ENCODE measurements at places on chromosomes 13 and 19. TPM values are rescaled to one million over a fixed set of nuclear protein-coding genes. Genes with fewer than 3 reads are reported as not detected.

Gene MAMSTR
- total RNA-seq, result 0.56 TPM

Gene OR2Z1
- not detected for total RNA-seq

- DNase-seq, result no peak
Measured at GRCh38 chr19:57269515-57270250, 10.6 kb upstream of the ZNF460 start.

DNA sequence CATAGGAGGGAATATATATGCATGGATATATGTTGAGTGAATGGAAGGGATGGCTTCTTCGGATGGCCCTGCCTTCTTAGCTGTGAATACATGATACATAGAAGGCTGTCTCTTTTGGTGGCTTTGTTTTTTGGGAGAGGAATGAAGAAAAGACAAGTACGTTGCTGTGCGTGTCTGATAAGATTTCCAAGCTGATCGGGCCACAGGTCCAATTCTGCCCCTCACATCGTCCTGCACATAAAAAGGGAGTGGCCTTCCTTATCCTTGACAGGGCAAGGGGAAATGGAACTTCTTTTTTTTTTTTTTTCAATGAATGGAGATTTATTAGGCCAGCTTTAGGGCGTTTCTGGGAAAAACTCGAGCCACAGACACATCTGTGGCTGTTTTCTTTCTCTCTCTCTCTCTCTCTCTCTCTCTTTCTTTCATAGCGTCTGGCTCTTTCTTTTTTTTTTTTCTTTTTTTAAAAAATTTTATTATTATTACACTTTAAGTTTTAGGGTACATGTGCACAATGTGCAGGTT is 103.8 kb upstream of the SPATA13 start:
- no peak for DNase-seq

- no peak for DNase-seq
Measured at GRCh38 chr13:48165727-48166126, 67.3 kb upstream of the ITM2B start.

DNA sequence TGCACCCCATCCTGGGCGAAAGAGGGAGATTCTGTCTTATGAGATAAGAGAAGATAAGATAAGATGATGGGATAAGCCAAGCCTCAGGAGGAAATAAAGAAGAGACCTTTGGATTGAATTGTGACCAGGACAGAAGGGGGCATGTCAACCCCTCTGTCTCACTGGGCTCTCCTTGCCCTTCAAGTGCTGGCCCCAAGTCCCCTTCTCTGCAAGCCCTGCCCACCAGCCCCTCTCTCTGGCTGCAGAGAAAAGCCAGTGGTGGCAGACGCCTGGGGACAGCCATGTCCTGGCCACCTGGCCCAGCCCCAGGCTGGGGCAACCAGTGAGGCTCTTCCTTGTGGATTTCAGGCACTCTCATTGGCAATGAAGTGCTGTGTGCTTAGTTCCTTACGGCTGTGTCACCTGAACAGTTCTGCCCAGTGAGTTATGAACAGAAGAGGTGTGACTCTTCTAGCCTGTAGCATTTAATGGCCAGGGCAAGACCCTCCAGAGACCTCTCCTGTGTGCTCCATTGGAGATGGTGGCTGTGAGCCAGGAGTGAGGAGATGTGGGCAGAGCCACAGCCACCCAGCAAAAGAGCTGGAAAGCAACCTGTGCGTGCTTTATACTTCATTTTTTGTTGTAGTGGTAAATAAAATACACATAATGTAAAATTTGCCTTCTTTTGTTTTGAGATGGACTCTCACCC is 6.1 kb upstream of the BTBD2 start:
- DNase-seq, result no peak

GRCh38 chr19:51029718-51030117 is 3.3 kb upstream of the KLK11 start:
- no peak for DNase-seq

GRCh38 chr13:38430796-38431195 is 81.1 kb downstream of the UFM1 start:
- DNase-seq, result no peak

DNA sequence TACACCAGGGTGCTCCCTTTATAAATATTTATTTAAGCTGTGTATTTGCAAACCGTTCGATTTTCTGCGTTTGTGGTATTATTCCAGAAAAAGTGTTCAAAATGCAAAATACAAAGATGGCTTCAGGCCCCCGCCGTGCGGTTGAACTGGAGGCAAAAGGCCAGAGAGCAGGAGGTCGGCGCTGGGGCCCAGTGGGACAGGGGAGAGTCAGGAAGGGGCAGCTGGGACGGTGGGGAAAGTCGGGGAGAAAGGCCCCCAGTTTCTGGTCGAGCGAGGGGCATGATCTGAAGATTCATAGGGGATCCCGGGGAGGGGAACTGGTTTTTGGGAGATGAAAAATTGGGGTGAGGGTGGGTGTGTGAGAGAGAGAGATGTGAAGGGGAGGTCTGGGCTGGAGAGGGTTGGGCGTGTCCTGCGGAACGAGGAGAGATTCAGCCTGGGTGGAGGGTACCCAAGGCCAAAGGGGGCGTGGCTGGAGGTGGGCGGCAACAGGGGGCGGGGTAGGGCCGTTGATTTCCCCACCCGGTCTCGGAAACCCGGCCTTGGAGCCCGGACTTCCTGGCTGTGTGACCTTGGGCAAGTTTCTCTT is 678 bp downstream of the ISOC2 start:
- DNase-seq, result peak; percentile 71

GRCh38 chr13:103062079-103062478 is 4.1 kb downstream of the SLC10A2 start:
- no peak for DNase-seq

GRCh38 chr13:67061750-67062149 is 168.4 kb downstream of the PCDH9 start:
- no peak for DNase-seq

DNA sequence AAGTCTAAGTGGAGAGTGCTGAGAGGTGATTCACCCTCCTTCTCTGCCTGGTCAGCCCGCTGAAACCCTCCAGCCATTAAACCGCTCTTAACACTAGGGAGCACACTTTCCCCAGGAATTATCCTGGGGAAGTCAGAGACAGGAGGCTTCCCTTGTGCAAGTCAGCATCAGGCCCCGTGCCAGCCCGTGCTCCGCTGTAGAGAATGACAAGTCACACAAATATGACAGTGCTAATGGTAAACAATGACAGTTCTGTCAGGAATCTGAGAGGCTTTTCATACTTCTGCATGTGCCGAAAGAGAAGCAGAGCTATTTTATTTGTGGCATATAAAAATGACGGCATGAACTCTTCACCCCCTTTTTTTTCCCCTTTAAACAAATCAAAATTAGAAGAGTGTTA is 816.9 kb upstream of the SLC10A2 start:
- no peak for DNase-seq

Measured in activated CD8-positive, alpha-beta T cell treated with anti-CD3 and anti-CD28 coated beads for 36 hours (primary cell).